ENCODE measurements at places on chromosomes 11 and 22.

GRCh38 chr22:39250131-39250530 lies 5.3 kb upstream of the PDGFB start:
- DNase-seq: no peak

DNA sequence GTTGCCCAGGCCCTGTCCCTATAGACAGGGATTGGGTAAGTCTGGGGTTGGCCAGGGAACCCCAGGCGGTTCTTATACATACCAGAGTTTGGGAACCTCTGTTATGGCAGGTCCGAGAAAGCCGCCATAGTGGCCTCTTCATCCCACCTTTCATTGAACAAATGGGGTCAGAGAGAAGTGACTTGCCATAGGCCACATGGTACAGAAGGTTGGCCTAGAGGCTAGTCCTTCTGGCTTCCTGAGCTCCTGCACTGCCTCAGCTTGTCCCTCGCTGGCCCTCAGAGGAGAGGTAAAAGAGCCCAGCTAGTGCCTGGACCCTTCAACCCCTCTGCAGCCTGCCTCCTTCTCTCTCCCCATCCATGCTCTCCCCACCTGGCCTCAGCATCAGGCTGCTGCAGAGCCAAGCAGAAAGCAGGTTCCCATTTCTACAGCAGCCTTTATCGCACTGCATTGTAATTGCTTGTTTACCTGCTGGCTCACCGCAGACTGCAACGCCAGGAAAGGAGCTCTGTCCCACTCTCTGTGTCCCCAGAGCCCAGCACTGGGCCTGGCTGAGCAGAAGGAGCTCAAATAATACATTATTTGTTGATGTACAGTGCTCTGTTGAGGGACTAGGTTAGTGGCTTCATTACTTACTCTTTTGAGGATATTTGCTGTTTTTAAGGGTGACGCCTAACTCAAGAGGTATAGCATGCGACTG lies 103.6 kb downstream of the TRIM29 start:
- no peak for DNase-seq

DNA sequence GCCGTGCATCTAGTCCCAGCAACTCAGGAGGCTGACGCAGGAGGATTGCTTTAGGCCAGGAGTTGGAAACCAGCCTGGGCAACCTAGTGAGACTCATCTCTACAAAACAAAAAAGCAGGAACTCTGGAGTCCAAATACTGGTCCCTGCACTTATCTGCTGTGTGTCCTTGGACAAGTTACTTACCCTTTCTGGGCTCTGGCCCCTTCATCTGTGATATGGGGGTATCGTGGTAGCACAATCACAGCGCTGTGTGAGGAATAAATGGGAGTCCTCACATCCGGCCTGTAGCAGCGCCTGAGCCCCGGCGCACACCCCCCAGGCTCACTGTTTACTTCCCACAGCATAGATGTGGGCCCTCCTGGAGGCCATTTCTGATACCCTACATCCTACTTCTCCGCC lies 44.2 kb upstream of the MYH9 start:
- DNase-seq: no peak

GRCh38 chr11:72576243-72576595 lies 98.0 kb downstream of the PDE2A start:
- DNase-seq: no peak

- DNase-seq: no peak
These were observed 112.2 kb upstream of the RRM1 start for GRCh38 chr11:3982431-3982830.

GRCh38 chr11:67267188-67268080 lies 1.2 kb downstream of the GRK2 start:
- DNase-seq: no peak

DNA sequence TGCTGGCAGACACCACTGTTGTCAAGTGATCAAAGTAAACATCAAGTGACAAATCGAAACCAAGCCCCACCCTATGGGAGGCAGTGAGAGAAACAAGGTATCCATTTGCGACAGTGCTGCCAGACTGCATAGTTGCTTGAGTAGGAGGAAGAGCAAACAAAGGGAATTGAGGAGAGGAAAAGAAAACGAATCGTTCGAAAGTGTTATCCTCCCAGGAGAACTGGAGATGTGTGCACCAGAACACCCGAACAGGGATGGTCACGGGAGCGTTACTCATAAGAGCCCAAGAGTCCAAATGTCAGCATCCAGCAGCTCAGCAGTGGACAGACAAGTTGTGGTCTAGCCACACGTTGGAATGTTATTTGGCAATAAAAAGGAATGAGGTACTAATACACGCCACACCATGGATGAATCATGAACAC lies 58.4 kb upstream of the NUP50 start:
- DNase-seq: no peak

DNA sequence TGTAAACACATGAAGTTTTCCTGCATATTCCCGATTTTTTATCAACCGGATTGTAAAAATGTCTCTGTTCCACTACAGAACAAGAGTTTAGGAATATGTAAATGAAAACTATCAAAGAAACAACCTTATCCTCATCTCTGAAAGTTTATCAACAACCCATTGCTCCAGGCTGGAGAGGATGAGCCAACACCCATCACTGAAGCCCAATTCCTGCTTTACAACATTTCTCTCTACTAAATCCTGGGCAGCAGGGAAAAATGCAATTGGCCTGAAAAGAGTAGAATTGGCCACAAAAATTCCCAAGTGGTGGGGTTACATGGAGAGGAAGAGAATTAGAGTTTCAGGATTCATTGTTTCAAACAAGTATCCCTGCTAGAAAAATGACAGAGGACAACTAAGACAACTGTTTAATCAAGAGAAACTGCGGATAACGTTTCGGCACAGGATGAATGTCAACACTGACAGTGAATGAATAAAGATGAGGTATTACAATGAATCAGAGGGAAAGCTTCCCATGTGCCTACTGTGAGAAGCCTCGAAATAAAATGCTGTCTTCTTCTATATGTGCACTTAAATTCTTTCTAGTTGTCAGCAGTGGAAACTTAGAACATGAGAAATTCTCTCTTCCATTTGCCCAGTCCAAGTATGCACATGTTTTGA lies 317.3 kb upstream of the ANO3 start:
- no peak for DNase-seq

DNA sequence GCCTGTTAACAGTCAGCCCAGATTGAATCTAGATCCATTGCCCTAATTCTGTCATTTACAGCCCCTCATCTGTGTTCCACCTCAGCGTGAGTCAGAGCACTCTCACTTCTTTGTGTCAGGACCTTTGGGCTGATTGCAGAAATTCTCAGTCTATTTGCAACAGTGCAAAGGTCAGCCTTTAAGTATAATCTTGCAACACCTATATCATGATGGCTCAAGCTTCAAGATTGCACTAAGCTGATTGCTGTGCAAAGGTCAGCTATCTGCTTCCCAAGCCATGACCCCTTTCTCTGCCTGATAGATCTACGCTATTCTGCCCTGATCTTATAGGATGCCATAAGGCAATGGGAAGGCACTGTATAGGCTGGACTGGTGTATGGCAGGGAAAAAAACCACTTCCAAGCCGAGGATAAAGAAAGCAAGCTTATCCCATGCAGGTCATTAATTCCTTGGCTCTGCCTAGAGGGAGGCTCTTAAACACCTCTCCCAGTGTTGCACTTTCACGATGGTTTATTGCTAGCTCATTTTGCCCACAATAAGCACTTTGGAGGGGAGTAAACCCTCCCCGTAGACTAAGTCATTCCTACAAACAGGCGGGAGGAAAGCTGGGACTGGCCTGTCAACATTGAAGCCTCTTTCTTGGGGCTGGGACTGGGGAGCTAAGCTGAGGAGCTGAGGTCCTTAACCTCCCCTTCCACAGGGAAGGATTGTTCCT lies 100.6 kb downstream of the RRAS2 start:
- no peak for DNase-seq

DNA sequence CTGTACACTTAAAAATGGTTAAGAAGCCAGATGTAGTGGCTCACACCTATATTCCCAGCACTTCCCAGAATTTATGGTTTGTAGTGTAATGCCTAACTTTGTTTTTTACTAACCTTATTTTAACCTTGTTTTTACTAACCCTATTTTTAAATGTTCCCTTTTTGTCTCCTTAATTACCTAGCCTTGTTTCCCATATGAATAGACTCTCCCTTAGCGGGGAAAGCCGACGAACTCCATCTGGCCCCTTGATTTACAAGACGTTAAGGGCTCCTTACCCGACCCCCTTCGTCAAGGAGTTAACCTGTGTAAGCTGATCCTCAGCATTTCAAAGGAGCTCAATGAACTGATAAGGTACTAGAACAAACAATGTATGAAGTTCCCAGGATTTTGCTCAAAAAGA lies 17.1 kb downstream of the APOBEC3H start:
- DNase-seq: no peak

- no peak for DNase-seq
These were observed 38.3 kb downstream of the KCNJ4 start for GRCh38 chr22:38416621-38417251.

GRCh38 chr22:29693161-29693560 lies 26.6 kb upstream of the CABP7 start:
- DNase-seq: no peak

GRCh38 chr22:42258126-42258525 lies 12.3 kb downstream of the TCF20 start:
- DNase-seq: no peak

GRCh38 chr22:17920145-17920605 lies 104.2 kb downstream of the MICAL3 start:
- DNase-seq: no peak

DNA sequence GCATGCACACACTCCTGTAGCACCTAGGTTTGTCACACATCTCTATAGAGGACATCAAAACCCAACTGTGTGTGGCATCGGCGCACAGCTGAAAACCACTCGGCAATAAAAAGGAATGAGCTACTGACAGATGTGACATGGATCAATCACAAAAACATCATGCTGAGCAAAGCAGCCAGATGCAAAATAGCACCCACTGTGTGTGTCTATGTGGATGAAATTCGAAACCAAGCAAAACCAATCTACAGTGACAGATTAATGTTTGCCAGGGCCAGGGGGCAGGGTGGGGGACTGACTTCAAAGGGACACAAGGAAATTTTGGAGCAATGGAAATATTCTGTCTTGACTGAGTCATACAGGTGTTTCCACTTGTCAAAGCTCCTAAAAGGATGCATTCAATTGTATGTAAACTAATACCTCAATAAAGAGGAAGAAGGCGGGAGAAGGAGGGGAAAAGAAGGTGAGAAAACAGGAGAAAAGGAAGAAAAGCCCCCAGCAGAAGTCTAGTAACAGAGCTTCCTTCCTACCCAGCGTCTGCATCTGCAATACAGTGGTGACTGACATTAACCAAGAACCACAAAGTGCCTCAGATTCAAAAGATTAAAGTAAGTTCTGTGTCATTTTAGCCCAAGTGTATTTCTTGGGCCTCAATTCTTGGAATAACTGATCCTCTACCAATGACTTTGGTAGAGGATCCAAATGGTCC lies 49.8 kb downstream of the PACSIN2 start:
- DNase-seq: no peak

DNA sequence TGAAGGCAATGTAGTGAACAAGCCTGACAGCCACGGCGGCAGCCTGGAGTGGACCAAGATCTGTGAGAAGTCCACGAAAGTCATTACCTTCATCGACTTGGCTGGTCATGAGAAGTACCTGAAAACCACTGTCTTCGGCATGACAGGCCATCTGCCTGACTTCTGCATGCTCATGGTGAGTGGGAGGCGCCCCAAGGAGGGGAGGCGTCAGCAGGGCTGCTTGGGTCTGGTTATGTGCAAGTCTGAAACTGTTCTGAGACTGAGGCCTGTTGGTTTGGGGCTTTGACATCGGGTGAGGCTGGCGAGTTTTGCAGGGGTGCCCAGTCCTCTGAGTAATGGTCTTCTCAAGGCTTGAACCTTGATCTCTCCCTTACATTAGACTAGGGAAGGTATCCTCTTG lies 11.1 kb downstream of the GTPBP1 start:
- DNase-seq: no peak

DNA sequence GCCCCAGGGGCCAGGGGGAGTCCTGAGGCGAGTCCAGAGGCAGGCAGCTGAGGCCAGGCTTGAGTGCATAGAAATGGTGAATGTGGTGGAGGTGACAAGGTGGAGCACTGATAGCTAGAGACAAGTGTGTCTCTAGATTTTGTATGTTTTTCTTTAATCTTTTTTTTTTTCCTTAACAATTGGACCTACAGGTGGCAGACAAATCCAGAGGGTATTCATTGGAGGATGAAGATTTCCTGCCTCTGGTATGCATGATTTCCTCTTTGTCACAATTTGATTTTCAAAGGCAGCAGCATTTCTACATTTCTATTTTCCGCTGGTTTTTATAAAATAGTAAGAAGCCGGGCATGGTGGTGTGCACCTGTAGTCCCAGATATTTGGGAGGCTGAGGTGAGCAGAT lies 47.7 kb upstream of the DKK3 start:
- DNase-seq: no peak

DNA sequence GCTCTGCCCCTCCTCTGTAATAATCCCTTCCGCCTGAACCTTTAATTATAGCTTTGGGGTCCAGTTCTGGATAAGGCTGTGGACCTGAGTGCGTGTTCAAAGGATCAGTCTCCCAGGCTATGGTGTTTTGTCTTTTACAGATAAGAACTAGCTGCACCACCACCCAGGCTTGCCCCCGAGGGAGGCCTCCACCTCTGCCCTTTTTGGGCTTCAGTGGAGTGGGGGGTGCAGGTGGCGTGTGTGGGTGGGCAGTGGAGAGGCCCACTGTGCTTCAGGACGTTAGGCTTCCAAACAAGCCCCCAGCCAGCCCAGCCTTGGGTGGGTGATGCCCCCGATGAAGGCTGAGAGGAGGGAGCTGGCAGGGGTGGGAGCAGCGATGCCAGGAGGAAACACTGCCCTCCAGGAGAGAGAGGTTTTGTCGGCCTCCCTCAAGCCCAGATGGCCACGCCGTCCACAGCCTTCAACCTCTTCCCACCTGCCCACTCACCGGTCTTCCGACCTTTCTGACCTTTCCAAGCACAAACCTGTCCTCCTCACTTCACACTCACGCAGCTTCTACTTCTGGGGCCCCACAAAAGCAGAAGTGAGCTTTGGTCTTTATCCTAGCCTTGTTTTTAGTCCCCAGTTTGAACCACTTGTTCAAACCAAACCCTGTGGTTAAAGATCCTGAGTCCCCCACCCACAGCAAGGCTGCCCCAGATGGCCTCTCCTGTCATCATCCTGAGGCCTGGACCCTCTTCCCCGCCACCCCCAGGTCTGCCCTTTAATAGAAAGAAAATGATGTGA lies 20.4 kb downstream of the PSMD13 start:
- DNase-seq: no peak

- no peak for DNase-seq
These were observed 25.2 kb downstream of the OR51E2 start for GRCh38 chr11:4672470-4672869.

DNA sequence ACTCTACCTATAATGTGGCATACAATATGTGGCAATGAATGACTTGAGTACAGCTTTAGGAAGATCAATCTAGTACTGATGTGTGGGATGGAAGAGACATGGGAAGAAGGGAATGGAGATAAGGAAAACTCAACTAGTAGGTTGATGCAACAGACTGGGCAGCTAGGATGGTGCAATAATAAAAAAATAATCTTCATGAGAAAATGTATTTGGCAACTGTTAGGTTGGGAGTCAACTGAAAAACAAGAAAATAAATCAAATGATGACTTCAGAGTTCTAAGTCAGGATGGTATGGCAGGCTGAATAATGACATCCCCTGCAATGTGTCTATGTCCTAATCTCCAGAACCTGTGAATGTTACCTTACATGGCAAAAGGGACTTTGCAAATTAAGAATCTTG lies 236.8 kb upstream of the PITPNB start:
- no peak for DNase-seq

- DNase-seq: no peak
These were observed 37.5 kb downstream of the MUC6 start for GRCh38 chr11:999009-999408.

GRCh38 chr11:64787526-64788320 lies 9.4 kb upstream of the SF1 start:
- no peak for DNase-seq

- DNase-seq: no peak
These were observed 21.4 kb downstream of the PANX1 start for GRCh38 chr11:94150056-94150455.

GRCh38 chr22:38435010-38435409 lies 20.0 kb downstream of the KCNJ4 start:
- DNase-seq: no peak

All from stimulated activated effector memory CD8-positive, alpha-beta T cell treated with anti-CD3 and anti-CD28 coated beads, Interleukin-12 subunit alpha, Interleukin-12 subunit beta, amount 100 ng/mL, for 72 hours (primary cell).